GM23248 (cell line): ENCODE measurements at places on chromosomes 5 and 9.

- H3K27ac ChIP-seq: no peak overlapping the region
- H3K36me3 ChIP-seq: no peaks in the 10 kb centered on the region
- no peak for DNase-seq
- no peaks in the 10 kb centered on the region for H3K27me3 ChIP-seq
- H3K4me3 ChIP-seq: no peak overlapping the region
Observed at GRCh38 chr5:169412831-169413230, 111.9 kb upstream of the SLIT3 start.

DNA sequence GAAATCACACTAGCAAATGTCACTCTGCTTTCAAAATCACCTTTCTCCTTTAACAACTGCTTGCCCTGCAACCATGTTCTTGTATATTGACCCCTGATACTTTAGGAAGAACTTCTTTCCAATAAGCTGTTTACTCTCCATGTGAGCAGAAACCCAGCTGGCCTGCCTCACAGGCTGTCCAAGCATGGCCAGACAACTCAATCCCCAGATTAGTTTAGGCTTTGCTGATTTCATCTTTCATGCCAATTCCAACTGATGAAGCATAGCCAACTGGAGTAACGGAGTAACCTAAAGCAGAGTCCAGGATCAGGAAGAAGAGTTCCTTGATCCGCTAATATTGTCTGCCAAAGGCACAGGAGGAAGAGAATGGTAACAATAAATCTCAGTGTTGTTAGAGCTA lies 56.7 kb upstream of the HTR1A start:
- no peaks in the 10 kb centered on the region for H3K27me3 ChIP-seq
- H3K36me3 ChIP-seq: no peaks in the 10 kb centered on the region
- no peak for DNase-seq
- no peaks in the 10 kb centered on the region for H3K4me1 ChIP-seq
- no peak overlapping the region for H3K4me3 ChIP-seq

DNA sequence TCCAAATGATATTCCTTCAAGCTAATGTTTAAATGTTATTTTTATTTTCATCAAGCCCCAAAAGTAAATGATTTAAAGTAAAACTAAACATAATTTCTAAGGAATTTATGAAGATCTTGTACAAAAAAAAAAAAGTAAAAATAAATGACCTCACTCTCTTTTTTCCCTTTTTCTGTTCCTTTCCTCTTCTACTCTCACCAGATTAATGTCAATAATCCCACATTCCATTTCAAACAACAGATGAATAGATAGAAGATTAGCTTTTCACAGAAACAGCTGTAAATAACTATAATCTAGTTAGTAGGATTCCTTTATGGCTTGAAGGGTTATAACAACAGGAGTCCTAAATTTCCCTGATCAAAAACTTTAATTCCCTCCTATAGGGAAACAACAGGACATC lies 88.1 kb downstream of the EFNA5 start:
- no peak overlapping the region for H3K27ac ChIP-seq
- no peak for DNase-seq
- no peak overlapping the region for H3K4me3 ChIP-seq
- no peaks in the 10 kb centered on the region for H3K36me3 ChIP-seq
- H3K4me1 ChIP-seq: no peaks in the 10 kb centered on the region
- peaks cover 3% of the 10 kb centered on the region; the same call in 1 of the 2 replicates for H3K27me3 ChIP-seq

GRCh38 chr5:171152382-171152781 lies 156.7 kb upstream of the TLX3 start:
- DNase-seq: peak; percentile 37
- no peaks in the 10 kb centered on the region for H3K27me3 ChIP-seq
- no peak overlapping the region for H3K4me3 ChIP-seq
- H3K4me1 ChIP-seq: peaks cover 24% of the 10 kb centered on the region

- H3K36me3 ChIP-seq: no peaks in the 10 kb centered on the region
- no peak overlapping the region for H3K27ac ChIP-seq
- no peaks in the 10 kb centered on the region for H3K27me3 ChIP-seq
Observed at GRCh38 chr5:59021837-59022514, 439.1 kb downstream of the RAB3C start.

GRCh38 chr5:35129921-35130485 lies 82.3 kb upstream of the AGXT2 start:
- H3K4me1 ChIP-seq: peaks cover 68% of the 10 kb centered on the region
- no peaks in the 10 kb centered on the region for H3K27me3 ChIP-seq
- DNase-seq: peak; percentile 68
- H3K27ac ChIP-seq: peak overlapping the region; percentile 63

GRCh38 chr5:2800035-2800434 lies 48.6 kb upstream of the IRX2 start:
- no peak overlapping the region for H3K4me3 ChIP-seq
- no peaks in the 10 kb centered on the region for H3K27me3 ChIP-seq
- no peaks in the 10 kb centered on the region for H3K36me3 ChIP-seq
- H3K4me1 ChIP-seq: no peaks in the 10 kb centered on the region
- no peak overlapping the region for H3K27ac ChIP-seq

GRCh38 chr5:80168388-80169028 lies 87.3 kb downstream of the SERINC5 start:
- H3K27ac ChIP-seq: no peak overlapping the region
- no peaks in the 10 kb centered on the region for H3K4me1 ChIP-seq
- DNase-seq: no peak

DNA sequence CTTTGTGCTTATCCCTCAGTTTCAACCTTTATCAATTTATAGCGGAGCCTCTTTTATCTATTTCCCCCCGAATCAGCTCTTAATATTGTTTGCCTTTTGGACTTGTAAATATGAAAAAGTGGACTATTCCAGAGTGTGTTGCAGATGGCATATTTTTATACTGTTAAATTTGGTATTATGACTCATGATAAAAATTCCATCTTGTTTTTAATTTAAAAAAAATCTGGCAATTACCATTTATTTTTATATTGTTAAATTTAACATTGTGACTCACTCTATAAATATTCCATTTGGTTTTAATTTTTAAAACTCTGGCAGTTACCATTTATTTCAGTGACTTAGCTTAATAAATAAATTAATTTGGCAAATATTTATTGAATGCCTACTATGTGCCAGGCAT lies 37.5 kb downstream of the RBM27 start:
- H3K4me1 ChIP-seq: peaks cover 9% of the 10 kb centered on the region; the same call in 1 of the 2 replicates
- H3K27ac ChIP-seq: peak overlapping the region; percentile 33; the same call in 1 of the 2 replicates
- H3K27me3 ChIP-seq: no peaks in the 10 kb centered on the region

- DNase-seq: peak; percentile 67
- no peaks in the 10 kb centered on the region for H3K27me3 ChIP-seq
Observed at GRCh38 chr9:5909976-5910375, 19.3 kb downstream of the MLANA start.

DNA sequence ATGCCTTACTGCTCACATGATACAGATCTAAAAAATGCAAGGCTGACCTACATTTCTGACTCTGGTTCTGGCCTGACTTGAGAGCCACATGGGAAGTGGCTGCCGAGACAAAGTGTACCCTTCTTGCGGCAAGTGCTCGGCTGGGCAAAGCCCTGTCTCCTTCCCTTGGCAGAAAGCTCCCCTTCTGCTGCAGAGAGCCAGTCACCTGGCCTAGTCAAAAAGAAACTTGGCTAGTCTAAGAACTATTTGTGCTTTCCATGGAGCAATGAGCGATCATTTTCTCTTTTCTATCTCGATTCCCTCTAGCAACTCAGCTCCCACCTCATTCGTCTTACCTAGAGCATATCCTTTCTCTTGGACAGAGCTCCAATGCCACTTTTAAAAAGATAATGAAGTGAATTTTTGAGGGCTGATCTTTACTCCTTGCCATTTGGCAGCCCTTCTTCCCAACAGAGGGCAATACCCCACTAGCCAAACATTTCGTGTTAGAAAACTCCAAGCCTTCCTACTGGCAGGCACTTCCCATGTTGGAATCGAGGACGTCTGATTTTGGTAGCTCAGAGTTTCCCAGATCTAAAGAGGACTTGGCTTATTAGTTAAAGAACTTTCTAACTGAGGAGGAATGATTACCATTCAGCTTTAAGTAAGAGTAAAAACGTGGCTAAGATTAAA lies 108.1 kb upstream of the PRRC1 start:
- no peaks in the 10 kb centered on the region for H3K36me3 ChIP-seq
- H3K27me3 ChIP-seq: no peaks in the 10 kb centered on the region
- H3K27ac ChIP-seq: no peak overlapping the region
- peak overlapping the region; percentile 51 for H3K4me3 ChIP-seq

DNA sequence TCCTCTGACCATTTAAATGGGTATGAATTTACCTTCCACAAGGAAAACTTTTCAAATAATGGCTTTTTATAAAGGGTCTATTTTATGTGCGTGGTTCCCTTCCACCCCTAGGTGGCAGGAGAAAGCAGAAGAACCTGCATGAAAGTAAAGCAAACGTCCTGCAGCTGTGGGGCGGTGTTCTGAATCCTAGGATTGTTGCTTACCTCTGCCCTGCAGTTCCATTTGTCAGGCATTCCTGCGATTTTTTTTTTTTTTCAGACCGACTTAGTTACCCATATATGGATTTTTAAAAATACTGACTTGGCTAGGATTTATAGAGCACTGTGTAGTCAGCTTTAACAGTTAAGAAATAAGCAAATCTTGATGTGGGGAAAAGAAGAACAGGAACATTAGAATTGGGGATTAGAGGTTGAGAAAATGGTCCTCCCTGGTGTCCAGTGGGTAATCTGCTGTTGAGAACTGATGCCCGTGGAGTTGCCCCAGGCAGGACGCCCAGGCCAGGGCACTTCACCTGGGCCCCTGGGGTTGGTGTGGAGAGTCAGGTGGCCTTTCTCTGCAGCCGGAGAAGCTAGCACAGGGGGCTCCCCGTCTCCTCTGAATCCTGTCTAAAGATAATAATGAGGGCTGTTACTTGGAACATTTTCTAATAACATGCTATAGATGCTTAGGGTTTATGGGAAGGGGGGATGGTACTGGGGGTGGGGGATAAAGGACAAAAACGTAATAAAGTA lies 30.4 kb upstream of the LTC4S start:
- peak overlapping the region; percentile 32 for H3K4me3 ChIP-seq
- H3K4me1 ChIP-seq: peaks cover 59% of the 10 kb centered on the region
- H3K27ac ChIP-seq: peak overlapping the region; percentile 84

DNA sequence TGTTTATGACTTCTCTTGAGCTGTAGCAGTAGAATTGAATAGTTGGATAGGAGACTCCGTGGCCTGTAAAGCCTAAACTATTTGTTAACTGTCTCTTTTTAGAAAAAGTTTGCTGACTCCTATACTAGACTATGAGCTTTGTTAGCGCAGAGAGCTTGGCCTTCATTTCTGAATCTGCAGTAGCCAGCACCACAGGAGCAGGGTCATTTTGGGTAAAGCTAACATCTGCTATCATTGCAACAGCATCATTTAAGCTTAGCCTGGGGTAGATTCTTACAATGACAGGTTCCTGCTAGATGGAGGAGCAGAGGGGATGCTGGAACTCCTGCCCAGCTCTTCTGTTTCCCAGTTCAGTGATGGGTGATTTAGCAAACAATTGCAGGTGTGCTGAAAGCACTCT lies 133.7 kb upstream of the ASTN2 start:
- H3K4me3 ChIP-seq: no peak overlapping the region
- H3K27ac ChIP-seq: no peak overlapping the region
- DNase-seq: no peak
- no peaks in the 10 kb centered on the region for H3K27me3 ChIP-seq
- H3K4me1 ChIP-seq: no peaks in the 10 kb centered on the region

- no peak overlapping the region for H3K27ac ChIP-seq
- H3K36me3 ChIP-seq: no peaks in the 10 kb centered on the region
- no peak overlapping the region for H3K4me3 ChIP-seq
- no peaks in the 10 kb centered on the region for H3K27me3 ChIP-seq
- DNase-seq: peak; percentile 96
Observed at GRCh38 chr5:40689438-40689837, 9.7 kb downstream of the PTGER4 start.

DNA sequence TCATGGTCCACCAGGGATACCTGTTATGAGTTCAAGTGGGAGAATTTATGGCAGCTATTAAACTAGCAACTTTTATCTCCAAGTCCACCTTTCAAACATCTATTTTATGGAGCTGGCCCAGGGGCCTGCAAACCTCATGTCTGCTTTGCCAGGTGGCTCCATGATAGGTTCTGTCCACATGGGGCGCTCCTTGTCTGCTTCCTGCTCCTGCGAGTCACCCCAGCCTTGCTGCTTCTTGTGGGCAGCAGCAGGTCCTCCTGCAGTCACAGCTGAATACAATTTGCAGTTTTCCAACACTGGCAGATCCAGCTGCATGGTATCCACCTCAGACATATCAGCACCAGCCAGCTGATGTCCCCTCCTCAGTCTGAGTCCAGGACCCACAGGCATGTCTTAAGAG lies 39.6 kb upstream of the FRRS1L start:
- H3K4me1 ChIP-seq: no peaks in the 10 kb centered on the region
- H3K27ac ChIP-seq: no peak overlapping the region
- H3K36me3 ChIP-seq: no peaks in the 10 kb centered on the region
- peak; percentile 33 for DNase-seq

GRCh38 chr9:92003308-92004044 lies 53.4 kb upstream of the ROR2 start:
- H3K27me3 ChIP-seq: no peaks in the 10 kb centered on the region
- no peak overlapping the region for H3K4me3 ChIP-seq
- H3K4me1 ChIP-seq: peaks cover 7% of the 10 kb centered on the region
- no peak overlapping the region for H3K27ac ChIP-seq
- H3K36me3 ChIP-seq: no peaks in the 10 kb centered on the region

GRCh38 chr5:180216646-180217171 lies 7.7 kb upstream of the RASGEF1C start:
- no peak for DNase-seq
- H3K27ac ChIP-seq: no peak overlapping the region
- no peak overlapping the region for H3K4me3 ChIP-seq
- H3K36me3 ChIP-seq: no peaks in the 10 kb centered on the region
- no peaks in the 10 kb centered on the region for H3K4me1 ChIP-seq

DNA sequence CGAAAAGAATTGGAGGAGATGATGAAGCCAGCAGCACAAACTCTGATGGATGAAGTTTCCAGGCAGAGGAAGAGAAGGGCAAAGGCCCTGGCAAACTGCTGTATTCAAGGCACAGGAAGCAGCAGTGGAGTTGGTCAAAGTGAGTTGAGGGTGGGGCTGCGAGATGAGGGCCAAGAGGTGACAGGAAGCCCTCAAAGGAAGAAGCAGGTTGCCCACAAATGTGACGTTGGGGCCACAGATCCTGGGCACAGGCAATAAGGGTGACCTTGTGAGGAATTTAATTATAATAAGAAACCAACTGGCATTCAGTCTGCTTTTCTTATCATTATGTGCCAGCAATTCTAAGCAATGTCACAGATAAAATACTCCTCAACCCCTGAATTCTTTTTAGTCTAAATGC lies 261.8 kb downstream of the CTNND2 start:
- no peaks in the 10 kb centered on the region for H3K36me3 ChIP-seq
- H3K27me3 ChIP-seq: no peaks in the 10 kb centered on the region
- H3K27ac ChIP-seq: no peak overlapping the region
- DNase-seq: no peak
- no peaks in the 10 kb centered on the region for H3K4me1 ChIP-seq

GRCh38 chr9:75610246-75610645 lies 280.2 kb upstream of the PCSK5 start:
- no peaks in the 10 kb centered on the region for H3K4me1 ChIP-seq
- H3K4me3 ChIP-seq: no peak overlapping the region
- no peak for DNase-seq
- no peaks in the 10 kb centered on the region for H3K27me3 ChIP-seq
- H3K36me3 ChIP-seq: no peaks in the 10 kb centered on the region
